ENCODE measurements at places on chromosomes 2 and 18.

- DNase-seq: no peak
Measured at GRCh38 chr2:25690058-25690457, 16.7 kb upstream of the DTNB start.

GRCh38 chr18:33916200-33916599 lies 308.5 kb downstream of the NOL4 start:
- DNase-seq: no peak

DNA sequence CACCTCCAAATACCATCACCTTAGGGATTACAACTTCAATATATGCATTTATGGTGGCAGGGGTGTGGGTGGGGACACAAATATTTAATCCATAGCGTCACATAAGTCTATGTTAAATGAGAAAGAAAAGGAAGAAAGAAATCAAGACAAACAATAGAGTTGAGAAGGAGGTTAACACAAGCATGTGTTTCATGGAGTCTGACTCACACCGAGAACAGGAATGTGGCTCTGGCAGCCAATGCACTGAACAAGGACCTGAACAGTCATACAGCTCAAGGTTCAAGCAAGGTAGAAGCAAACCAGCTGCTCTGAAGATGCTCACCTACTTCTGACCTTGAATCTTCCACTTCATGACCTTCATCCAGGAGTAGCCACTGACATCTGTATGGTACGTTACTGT lies 36.2 kb upstream of the LPIN1 start:
- DNase-seq: no peak

- DNase-seq: no peak
Measured at GRCh38 chr2:128311755-128312341, 6.8 kb downstream of the HS6ST1 start.

DNA sequence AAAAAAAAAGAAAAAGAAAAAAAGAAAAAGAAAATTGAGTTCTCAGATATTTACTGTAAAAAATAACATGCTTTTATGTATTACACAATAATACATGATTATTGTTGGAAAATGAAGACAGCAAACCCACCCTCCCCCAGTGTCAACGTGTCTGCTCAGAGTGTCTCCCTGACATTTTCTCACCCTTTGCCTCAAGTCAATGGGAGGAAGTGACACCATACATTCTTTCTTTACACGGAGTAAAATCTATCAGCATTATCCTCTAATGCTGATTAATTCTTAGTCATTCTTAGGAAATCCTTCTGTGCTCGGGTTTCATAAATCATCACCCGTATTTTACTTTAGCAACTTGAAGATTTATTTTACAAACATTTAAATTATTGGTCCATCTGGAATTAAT lies 32.0 kb downstream of the CTAGE1 start:
- no peak for DNase-seq

GRCh38 chr18:40179729-40180461 lies 1775.1 kb upstream of the PIK3C3 start:
- DNase-seq: no peak

- no peak for DNase-seq
Measured at GRCh38 chr2:153455403-153455802, 23.2 kb downstream of the RPRM start.

GRCh38 chr2:17759805-17760204 lies 5.9 kb downstream of the GEN1 start:
- no peak for DNase-seq

DNA sequence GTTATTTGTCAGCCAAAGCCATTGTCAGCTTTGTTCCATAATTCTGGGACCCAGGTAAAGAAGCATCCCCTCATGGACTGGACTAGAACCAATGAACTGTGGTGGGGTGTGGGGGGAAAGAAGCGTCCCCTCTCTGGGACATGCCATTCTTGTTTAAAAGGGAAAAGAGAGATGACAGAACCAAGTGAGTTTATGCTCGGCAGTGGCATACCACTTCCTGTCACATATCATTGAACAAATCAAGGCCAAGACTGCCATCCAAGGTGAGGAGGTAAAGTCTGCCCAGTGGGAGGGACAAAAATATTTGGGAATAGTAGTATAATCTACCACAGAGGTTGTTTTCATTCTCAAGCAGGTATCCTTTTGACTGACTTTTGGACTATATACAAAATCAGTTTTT lies 4.7 kb upstream of the GLS start:
- no peak for DNase-seq

DNA sequence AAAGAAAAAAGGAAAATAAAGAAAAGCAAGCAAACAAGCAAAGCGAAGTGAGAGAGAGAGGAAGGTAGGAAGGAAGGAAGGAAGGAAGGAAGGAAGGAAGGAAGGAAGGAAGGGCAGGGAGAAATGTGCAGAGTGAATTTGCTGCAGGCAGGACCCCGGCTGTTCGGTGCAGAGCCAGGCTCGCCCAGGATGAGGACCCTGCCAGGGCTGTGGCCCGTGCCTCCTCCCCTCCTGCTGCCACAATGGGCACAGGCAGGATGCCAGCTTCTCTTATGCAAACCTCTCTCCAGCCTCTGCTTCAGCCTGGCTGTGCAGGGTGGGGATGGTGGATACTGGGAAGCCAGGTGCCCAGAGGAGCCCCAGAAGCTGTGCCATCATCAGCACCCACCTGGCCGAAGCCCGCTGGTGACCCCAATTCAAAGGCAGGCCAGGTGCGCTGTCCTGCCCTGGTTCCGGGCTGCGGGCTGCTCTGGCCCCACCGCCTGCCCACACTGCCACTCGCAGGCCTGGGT lies 3.2 kb downstream of the GPR17 start:
- no peak for DNase-seq

Measured in C1 segment of cervical spinal cord (tissue), 14 donors.